Stimulated activated CD4-positive, alpha-beta T cell treated with anti-CD3 and anti-CD28 coated beads, Interleukin-4, amount 100 ng/mL, for 48 hours (primary cell): ENCODE measurements at places on chromosomes 7 and 10.
A peak's percentile ranks its signal among the peaks of the same experiment; 100 is the strongest.

DNA sequence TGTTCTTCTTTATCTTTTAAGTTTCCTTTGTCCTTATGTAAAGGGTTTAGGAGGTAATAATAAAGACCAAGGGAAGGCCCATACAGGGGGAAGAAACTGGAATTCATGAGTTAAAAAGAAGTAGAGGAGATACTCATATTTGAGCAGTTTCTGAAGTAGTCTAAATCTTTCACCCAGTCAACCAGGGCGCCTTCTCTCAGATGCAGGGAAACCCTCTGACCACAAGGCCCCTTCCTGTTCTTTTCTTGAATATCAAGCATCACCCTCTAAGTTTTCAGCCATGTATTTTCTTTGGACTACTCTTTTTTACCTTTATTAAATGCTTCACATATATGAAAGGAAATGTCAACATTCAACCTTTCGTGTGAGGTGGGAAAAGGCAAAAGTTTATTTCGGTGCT lies 630.8 kb downstream of the SUGCT start:
- no peak for DNase-seq

DNA sequence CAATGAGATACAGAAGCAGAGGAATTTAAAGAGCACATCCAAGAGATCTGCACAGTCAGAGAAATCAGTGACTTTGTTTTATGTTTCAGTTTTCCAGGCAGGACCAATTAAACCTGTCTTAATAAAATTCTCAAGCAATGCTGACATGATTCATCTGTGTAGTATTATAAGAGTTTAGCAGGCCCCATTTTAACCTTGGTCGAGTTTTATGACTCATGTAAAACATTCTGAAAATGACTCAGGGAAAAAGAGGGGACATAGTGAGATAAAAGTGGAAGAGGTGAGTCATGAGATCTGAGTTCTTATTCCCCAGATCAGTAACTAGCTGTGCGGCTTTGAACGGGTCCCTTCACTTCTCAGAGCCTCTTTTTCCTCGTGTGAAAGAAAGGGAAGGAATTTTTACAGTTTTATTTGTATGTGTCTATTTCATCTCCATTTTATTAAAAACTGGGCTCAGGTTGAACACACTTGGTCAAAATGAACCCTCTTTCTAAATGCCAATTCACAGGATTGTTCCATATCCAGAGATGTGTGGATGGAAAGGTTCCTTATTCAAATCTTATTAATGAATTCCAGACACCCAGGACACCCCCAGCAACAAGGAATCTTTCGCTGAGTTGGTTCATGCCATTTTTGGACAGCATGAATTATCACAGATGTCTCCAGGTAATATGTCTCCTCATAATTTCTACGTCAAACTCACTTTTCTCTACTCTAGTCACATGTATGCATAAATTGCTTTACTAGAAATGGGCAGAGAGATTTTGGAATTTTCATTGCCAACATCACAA lies 143.2 kb downstream of the JAZF1 start:
- DNase-seq, result no peak

GRCh38 chr10:62044566-62044965 lies 143.1 kb downstream of the ARID5B start:
- no peak for DNase-seq

DNA sequence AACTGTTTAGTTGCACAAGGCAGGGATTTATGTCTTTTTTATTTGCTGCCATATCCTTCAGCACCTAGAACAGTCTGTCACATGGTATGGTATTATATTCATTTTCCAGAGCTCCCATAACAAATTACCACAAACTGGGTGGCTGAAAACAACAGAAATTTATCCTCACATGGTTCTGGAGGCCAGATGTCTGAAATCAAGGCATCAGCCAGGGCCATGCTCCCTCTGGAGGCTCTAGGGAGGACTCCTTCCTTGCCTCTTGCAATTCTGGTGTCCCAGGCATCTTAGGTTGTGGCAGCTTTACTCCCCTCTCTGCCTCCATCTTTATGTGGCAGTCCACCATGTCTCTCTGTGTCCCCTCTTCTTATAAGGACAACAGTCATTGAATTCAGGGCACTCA lies 43.1 kb downstream of the MET start:
- DNase-seq, result no peak

GRCh38 chr7:3691478-3692158 lies 390.6 kb downstream of the SDK1 start:
- DNase-seq, result no peak

DNA sequence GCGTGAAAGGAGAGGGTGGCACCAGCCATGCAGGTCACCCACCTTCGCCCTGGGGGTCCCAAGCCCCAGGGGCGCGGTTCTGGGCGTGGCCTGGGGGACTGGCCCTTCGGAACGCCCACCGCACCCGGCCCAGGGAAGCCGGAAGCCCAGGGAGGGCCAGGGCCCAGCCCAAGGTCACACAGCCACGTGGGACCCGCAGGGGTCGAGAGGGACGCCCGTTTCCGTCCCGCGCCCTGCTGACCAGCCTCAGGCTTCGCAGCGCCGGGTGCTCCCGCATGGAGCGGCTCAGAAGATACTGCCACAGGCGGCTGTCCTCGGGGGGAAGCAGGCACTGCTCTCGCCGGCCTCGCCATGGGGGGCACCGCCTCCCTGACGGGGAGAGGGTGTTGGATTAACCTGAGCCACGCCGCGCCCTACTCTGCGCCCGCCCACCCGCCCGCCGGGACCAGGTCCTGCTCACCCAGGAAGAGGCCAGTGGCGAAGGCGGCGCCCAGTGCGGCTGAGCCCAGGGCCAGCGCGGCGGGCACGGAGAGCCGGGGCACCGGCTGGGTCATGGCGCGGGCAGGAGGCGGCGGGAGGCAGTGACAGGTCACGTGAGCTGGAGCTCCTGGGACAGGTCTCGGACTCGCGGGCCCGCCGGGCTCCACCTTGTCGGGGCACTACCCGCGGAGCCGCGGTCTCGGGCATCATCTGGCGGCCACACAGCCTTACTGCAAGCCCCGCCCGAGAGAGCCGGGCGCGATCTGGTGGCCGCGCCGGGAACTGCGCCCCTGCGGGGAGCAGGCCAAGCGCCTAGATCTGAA lies at the start of gene COMTD1:
Gene COMTD1, minus strand, starts transcription at position 583 of the 803 bp plus-strand sequence. Its CDS starts 29 bp downstream, at position 554.
- DNase-seq, result peak; percentile 92

- DNase-seq, result no peak
Observed at GRCh38 chr10:43824934-43825333, 176.3 kb upstream of the ZNF32 start.
